ENCODE measurements at places on chromosomes 5 and 9. TPM values are rescaled to one million over a fixed set of nuclear protein-coding genes. Genes with fewer than 3 reads are reported as not detected.

DNA sequence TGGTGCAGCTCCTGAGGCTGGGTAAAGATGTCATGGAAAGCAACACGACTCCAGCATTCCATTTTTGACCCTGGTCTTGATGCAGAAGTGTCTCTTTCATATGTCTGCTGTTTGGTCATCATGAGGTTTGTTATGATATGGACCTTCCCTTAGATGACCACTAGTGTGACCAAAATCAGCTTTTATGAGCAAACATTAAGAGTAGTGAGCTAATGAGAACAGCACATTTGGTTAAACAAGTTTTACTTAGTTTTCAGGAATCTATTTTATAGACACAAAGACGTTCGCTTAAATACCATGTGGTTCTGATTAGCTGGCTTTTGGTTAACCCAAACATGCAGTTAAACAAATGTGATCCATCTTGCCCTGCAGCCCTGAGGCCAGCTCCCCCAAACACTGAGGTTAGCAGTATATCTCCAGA lies 56.7 kb upstream of the ACTBL2 start:
- DNase-seq, result no peak

GRCh38 chr9:79651251-79651795 lies 79.6 kb downstream of the TLE4 start:
- DNase-seq, result no peak

GRCh38 chr9:20898885-20899554 lies 132.4 kb downstream of the HACD4 start:
- DNase-seq, result no peak

DNA sequence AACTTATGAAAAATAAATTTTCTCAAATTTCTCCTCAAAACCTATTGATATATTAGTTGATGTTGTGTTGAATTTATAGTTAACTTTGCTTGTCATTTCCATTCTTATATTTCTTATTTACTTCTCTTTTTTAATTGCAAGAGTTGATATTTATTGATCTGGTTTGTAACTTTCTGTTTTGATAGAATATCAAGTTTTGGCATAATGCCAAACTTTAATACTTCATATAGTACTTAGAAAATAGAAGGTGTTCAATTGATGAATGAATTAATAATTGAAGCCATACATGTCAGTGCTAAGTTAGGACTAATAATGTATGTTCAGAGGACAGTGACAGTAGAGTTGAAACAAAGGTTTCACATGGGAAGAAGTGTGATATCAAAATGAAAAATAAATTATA lies 27.9 kb downstream of the ERCC6L2 start:
- DNase-seq, result no peak

DNA sequence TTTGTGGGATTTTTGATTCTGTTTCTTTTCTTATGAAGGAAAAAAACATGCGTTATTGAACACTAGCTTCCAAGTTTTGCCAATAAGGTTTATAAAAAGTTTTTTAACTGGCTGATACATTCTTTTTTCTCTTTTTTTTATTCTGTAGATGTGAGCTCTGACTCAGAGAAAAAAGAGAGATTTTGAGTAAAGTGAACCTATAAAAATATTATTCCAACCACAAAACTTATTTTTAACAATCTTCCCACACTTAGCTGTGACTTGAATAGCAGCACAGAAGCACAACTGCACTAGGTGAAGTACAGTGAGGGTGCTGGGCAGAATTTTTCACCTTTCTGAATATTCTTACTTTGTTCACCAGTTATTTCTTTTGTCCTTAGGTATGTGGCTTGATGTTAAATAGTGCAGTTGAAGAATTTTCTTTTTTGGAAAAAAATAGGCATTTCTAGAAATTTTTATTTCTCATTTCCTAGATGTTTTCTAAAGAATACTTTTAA lies 41.6 kb downstream of the CHSY3 start:
- DNase-seq, result no peak

DNA sequence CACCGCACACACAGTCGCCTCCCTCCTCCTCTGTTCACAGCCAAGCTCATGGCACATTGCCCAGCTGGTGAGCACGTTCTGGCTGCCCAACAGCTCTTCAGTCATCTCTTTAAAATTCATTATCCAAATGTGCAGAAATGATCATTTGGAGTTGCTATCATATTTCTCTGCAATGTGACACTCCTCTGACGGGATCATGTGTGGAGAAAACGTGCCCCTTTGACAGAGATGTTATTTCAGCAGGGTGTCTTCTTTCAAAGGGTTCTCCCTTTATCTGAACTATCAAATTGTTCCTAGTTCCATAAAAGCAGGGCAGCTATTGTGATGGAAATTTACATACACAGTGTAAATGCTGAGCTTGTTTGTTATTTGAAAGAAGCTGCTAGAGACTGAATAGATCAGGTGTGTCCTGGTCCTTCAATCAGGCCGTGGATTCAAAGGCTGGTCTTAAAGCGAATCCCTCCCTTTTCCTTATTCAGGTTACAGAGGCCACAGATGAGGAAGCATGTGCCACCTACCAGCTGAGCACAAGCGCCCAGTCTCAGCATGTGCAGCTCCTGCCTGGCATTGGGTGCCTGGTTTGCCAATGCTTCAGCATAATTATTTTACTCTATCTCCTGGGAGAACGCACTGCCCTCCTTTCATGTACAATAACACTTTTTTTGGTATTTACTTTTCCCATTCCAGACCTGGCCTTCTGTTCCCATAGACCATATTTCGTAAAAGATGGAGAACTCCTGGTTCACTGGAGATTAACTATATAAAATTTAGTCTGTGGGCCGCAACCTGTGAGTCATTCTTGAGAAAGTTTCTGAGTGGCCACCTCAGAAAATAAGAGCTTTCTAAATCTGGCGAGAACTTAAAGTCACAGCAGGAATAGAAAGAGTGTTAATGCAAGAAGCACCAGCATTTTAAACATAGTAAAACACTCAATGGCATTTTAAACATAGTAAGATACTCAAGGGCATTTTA lies 433.7 kb downstream of the ENC1 start:
- DNase-seq, result no peak

- no peak for DNase-seq
Observed at GRCh38 chr9:135088979-135089847, 1.7 kb downstream of the OLFM1 start.

- no peak for DNase-seq
Observed at GRCh38 chr5:56116599-56117141, 116.5 kb downstream of the ANKRD55 start.

DNA sequence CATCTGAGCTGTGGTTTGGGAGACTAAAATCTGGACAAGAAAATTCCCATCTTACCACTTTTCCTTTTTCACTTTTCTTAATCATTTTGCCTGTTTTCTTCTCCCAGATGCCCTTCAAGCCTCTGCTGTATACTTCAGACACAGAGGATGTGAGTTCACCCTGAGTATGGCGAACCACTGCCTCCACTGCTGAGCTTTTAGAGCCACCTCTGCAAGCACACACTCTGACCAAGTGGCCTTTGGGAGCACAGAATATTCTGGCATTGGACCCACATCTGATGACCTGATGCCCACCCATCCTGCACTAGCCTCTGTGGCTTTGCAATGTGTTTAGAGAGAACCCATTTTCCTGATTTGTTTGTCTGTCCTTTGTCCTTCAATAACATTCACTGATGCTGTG lies 32.5 kb downstream of the TERT start:
- DNase-seq, result no peak

Gene FAXDC2
- total RNA-seq, result 0.22 TPM

Gene CNTNAP3
- total RNA-seq, result 14.8 TPM

Gene DMRT2
- 0.17 TPM for total RNA-seq

Gene GMCL2
- total RNA-seq, result not detected

Gene ZNF883
- total RNA-seq, result not detected

Gene PGGT1B
- total RNA-seq, result 45.8 TPM

Gene KIAA1958
- total RNA-seq, result 18.5 TPM

Gene CCDC183
- total RNA-seq, result 2.8 TPM
